HepG2 (cell line): ENCODE measurements at places on chromosomes 3 and 15. TPM values are rescaled to one million over a fixed set of nuclear protein-coding genes. Genes with fewer than 3 reads are reported as not detected.

The OR5K3 gene
- not detected in 2 replicates for total RNA-seq

DNA sequence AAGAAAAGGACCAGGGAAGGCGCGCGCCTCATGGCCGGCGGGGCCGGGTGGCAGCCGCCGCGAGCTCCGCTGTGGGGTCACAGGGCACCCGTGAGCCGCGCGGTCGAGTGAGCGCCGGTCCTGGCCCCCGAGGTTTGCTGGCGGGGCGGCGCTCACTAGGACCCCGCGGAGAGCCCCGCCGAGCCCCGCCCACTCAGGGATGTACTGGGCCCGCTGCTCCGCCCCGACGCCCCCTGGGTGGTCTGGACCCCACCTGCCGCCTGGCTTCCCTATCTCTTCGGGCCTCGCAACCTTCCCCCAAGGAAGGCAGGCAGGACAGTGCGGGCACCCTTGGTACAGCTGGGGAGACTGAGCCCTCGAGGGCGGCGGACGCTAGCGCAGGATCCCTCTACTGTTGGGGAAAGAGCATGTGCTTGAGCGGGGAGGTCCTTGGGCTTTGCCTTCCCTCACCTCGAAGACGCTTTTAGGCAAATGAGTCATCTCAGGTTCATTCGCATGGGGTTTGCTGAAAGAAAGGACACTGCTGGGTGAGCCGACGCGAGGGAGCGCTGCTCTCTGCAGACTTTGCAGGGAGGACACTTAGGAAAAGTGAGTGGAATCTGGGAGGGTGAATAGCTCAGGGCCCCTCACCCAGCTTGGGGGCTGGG lies at the start of gene CHRNB4:
TSS of gene CHRNB4 (minus strand) at position 109 of the 647 bp plus-strand sequence. CDS start at position 32, 77 bp downstream.
- no peaks in the 10 kb centered on the region; the same call in 2 of the 3 replicates for H3K27me3 ChIP-seq
- no peaks in the 10 kb centered on the region for H3K4me1 ChIP-seq
- H3K27ac ChIP-seq: no peak within 1 kb of the TSS
- DNase-seq: no peak
- H3K36me3 ChIP-seq: no peaks in the 10 kb centered on the region

GRCh38 chr3:139180489-139180888 lies 135.8 kb upstream of the PRR23C start:
- no peak for DNase-seq
- H3K36me3 ChIP-seq: no peaks in the 10 kb centered on the region
- H3K27ac ChIP-seq: no peak overlapping the region

GRCh38 chr15:25793354-25794050 lies 69.6 kb downstream of the ATP10A start:
- H3K4me1 ChIP-seq: 0 out of 2 replicates have a peak, but pooled peaks cover 5% of the 10 kb centered on the region
- H3K27ac ChIP-seq: no peak overlapping the region
- DNase-seq: no peak
- H3K4me3 ChIP-seq: no peak overlapping the region
- H3K27me3 ChIP-seq: no peaks in the 10 kb centered on the region; the same call in 2 of the 3 replicates

DNA sequence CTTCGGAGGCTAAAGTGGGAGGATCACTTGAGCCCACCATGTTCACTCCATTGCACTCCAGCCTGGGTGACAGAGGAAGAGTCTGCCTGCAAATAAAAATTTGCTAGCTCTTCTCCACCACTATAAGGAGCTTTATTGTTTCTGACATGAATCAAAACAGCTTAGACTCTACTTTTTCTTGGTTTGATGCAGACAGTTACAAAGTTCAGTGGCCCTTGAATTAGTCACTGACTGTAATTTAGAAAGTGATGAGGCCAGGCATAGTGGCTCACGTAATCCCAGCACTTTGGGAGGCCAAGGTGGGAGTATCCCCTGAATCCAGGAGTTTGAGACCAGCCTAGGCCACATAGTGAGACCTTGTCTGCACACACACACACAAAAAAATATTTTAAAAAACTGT lies 172.4 kb upstream of the CGNL1 start:
- H3K36me3 ChIP-seq: 0 out of 2 replicates have a peak, but pooled peaks cover 1% of the 10 kb centered on the region
- no peak overlapping the region for H3K4me3 ChIP-seq
- no peaks in the 10 kb centered on the region for H3K27me3 ChIP-seq
- DNase-seq: no peak
- H3K27ac ChIP-seq: no peak overlapping the region
- peaks cover 13% of the 10 kb centered on the region for H3K4me1 ChIP-seq

DNA sequence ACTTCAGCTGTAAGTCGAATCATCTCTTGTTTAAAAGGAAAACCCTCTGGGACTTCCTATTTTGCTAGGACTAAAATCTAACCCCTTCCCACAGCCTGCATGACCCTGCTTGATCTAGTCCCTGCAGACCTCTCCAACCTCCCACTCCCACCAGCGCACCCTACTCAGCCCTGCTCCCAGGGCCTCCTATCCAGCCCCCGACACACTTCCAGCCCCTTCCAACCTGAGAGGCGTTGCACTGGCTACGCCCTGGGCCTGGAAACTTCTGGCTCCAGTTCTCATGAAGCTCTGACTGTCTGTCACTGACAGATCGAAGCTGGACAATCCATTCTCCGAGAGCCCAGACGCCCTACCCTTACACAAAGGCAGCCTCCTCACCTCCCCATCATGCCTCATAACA lies 21.8 kb downstream of the NTRK3 start:
- no peak overlapping the region for H3K4me3 ChIP-seq
- no peak overlapping the region for H3K27ac ChIP-seq
- H3K36me3 ChIP-seq: no peaks in the 10 kb centered on the region
- H3K4me1 ChIP-seq: no peaks in the 10 kb centered on the region
- H3K27me3 ChIP-seq: peaks cover 4% of the 10 kb centered on the region; the same call in 1 of the 3 replicates

GRCh38 chr15:51727141-51727897 lies 10.1 kb downstream of the LYSMD2 start:
- no peak overlapping the region for H3K4me3 ChIP-seq
- no peak overlapping the region for H3K27ac ChIP-seq
- no peaks in the 10 kb centered on the region for H3K4me1 ChIP-seq
- 0 out of 3 replicates have a peak, but pooled peaks cover 3% of the 10 kb centered on the region for H3K27me3 ChIP-seq
- H3K36me3 ChIP-seq: no peaks in the 10 kb centered on the region

DNA sequence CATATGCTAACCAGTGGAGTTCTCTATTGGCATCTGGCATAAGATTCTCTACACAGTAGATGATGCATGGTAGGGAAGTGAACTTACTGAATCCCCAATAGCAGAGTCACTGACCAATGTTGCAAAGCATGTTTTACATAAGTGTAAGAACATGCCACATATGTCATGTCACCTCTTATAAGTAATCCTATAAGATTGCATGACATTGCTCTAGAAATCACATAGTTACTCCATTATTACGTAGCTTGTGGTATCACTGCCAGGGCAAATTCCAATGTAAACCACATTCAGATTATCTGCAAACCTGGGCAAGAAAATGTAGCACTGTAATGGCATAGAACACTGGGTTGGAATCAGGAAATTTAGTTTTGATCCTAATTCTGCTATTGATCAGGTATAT lies 198.2 kb upstream of the UMPS start:
- DNase-seq: no peak
- H3K4me1 ChIP-seq: no peaks in the 10 kb centered on the region
- no peaks in the 10 kb centered on the region for H3K36me3 ChIP-seq
- no peak overlapping the region for H3K27ac ChIP-seq
- H3K27me3 ChIP-seq: peaks cover 22% of the 10 kb centered on the region; the same call in 2 of the 3 replicates
- H3K4me3 ChIP-seq: no peak overlapping the region
